ENCODE measurements at places on chromosomes 16 and 17. TPM values are rescaled to one million over a fixed set of nuclear protein-coding genes. Genes with fewer than 3 reads are reported as not detected.

GRCh38 chr17:82244413-82245133 lies 15.7 kb downstream of the SLC16A3 start:
- no peak for DNase-seq

DNA sequence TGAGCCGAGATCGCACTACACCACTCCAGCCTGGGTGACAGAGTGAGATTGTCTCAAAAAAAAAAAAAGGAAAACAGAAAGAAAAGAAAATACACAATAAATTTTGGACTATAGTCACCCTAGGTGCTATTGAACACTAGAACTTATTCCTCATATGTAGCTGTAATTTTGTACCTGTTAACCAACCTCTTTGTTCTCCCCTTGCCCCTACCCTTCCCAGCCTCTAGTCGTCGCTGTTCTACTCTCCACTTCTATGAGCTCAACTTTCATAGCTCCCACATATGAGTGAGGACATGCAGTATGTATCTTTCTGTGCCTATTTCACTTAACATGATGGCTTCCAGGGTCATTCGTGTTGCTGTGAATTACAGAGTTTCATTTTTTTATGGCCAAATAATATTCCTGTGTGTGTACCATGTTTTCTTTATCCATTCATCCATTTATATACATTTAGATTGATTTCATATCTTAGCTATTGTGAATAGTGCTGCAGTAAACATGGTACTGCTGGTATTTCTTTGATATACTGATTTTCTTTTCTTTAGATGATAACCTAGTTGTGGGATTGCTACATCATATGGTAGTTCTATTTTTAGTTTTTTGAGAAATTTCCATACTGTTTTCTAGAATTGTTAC lies 28.3 kb downstream of the VPS35L start:
- DNase-seq: no peak

DNA sequence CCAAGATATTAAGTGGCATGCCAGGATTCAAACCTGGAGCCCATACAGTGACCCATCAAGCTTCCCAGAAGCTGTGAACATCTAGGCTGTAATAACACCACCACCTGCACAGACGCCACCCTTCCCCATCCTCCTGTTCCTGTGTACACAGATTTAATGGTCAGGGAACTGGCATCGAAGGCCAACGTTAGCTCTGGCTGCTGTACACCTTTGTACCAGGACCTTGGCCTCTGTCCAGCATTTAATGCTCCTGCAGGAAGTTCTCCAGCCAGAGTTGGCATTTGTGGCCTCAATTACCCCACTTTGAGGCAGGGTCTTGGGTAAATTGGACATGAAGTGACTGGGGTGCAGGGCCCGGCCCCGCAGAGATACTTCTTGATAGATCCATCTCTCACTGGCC lies 49.3 kb downstream of the SCNN1B start:
- DNase-seq: no peak

- no peak for DNase-seq
Measured at GRCh38 chr16:2804728-2805127, 6.5 kb downstream of the PRSS41 start.

The USP43 gene
- 7.6 TPM for total RNA-seq

The MYH8 gene
- total RNA-seq: not detected

DNA sequence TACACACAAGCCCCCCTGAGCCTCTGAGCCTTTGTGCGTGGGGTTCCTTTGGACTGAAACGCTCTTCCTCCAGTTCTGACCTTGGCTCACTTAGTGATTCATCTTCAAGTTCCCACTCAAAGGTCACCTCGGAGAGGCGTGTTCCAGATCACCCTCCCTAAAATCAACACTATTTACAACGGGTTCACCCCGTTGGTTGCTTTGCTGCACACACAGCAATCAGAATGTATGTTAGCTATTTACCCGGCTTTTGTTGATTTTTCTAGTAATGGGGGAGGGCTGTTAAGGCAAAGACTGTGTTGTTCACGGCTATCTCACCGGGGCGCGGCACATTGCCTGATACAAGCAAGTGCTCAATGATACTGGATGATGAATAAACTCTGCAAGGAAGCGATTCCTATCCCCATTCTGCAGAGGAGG lies 977 bp downstream of the NAGPA start:
- no peak for DNase-seq

The TMEM98 gene
- 41.9 TPM for total RNA-seq

- DNase-seq: no peak
Measured at GRCh38 chr17:52025236-52025635, 133.3 kb downstream of the CA10 start.

GRCh38 chr17:70629902-70630301 lies 460.6 kb downstream of the KCNJ2 start:
- DNase-seq: no peak

GRCh38 chr17:67434061-67434525 lies 57.0 kb downstream of the PITPNC1 start:
- no peak for DNase-seq

DNA sequence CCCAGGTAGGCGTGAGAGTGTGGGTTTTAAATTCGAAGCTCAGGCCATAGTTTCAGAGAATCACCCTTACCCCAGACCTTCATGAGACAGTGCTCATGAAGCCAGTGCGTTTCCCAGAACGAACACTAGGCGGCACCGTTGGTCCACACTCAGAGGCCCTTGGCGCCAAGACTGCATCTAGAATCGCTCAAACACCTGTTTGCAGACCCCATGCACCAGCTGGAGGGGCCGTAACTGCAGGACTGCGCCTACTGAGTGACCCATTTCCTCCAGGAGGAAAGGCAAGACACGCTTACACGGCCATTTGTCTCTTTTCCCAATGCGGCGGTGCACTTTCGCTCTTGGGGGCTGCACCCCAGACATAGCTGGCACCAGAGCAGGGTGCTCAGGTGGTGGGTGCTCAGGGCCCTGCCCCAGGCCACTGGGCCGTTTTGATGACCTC lies 34.0 kb downstream of the ADGRG5 start:
- DNase-seq: peak; percentile 79

DNA sequence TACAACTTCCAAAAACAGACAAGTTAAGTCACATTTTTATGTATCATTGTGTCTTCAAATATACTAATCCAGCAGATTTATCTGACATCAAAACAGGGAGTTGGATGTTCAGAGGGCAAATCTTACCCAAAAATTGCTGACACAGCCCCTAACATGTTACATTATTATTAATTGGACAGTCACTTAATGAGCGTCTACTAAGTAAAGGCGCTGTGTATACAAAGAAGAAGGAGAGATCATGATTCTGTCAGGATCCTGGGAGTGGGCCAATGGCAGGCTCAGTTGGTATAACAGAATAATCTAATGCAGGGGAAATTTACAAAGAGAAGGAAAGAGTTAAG lies 18.4 kb upstream of the CD300E start:
- DNase-seq: no peak

The SLC12A3 gene
- total RNA-seq: not detected

DNA sequence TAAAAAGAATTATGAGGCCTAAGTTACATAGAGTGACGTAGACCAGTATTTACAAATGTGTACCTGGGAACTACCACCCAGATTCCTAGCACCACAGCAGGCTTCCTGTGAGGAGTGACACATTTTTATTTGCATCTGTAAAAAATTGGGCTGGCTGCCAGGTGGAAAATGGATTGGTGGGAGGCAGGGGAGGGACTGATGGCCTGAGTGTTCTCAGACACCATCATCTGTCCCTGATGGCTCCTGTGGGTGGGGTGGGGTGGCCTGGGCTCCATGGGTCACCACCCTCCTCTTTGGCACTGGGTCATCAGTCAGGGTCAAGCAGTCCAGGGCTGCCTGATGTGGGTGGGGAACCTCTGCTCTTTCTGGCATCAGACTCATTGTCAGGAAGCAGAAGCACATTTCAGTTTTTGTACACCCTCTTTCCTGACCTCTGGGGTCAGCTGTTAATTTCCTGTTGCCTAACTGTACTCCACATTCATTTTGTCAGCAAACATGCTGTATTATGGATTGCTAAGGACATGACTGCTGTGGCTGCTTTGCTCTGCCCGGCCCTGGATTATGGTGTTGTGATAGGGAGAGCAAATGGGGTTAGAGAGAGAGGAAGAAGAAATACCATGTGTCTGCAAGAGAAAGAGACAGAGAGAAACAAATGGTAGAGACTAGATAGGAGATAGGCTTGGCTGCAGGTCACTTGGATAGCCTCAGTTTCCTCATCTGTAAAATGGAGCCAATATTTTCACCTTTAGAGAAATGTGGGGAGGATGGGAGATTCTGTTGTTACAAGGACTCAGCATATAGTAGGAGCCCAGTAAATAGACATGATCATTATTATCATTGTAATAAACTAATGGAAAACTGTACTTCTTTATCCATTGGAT lies 11.6 kb upstream of the MFAP4 start:
- DNase-seq: no peak

- no peak for DNase-seq
Measured at GRCh38 chr16:77918809-77919707, 103.3 kb upstream of the CLEC3A start.

The CCDC92B gene
- 1.0 TPM for total RNA-seq

All from ureter (tissue), 1 donor.